ENCODE measurements at places on chromosomes 13 and 19.

GRCh38 chr13:21328836-21329477 is 130.1 kb downstream of the ZDHHC20 start:
- no peak for DNase-seq

GRCh38 chr19:18746401-18747325 is 44.4 kb downstream of the COMP start:
- DNase-seq: no peak

GRCh38 chr19:35987571-35987896 is 7.5 kb upstream of the SDHAF1 start:
- DNase-seq: no peak

DNA sequence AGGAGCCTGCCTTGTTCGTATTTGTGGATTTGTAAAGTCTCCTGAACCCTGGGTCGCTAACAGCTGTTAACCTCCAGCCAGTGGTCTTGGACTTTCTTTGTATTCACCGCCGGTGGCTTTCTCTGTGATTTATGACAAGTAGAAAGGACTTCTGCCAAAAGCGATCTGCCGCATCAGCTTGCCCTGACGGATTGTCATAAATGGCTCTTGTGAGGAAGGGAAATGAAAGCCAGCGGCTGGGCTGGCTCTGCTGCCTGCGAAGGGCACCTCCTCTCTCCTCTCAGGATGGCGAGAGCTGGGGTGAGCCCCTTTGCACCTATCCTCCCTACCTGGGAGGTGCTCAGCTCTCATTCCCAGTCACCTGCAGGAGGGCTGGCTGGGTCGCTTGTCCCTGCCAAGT is 25.6 kb downstream of the DHRS12 start:
- no peak for DNase-seq

GRCh38 chr19:49136771-49137171 is 17.4 kb downstream of the PPFIA3 start:
- no peak for DNase-seq

GRCh38 chr13:112215871-112216270 is 148.9 kb downstream of the SOX1 start:
- no peak for DNase-seq

DNA sequence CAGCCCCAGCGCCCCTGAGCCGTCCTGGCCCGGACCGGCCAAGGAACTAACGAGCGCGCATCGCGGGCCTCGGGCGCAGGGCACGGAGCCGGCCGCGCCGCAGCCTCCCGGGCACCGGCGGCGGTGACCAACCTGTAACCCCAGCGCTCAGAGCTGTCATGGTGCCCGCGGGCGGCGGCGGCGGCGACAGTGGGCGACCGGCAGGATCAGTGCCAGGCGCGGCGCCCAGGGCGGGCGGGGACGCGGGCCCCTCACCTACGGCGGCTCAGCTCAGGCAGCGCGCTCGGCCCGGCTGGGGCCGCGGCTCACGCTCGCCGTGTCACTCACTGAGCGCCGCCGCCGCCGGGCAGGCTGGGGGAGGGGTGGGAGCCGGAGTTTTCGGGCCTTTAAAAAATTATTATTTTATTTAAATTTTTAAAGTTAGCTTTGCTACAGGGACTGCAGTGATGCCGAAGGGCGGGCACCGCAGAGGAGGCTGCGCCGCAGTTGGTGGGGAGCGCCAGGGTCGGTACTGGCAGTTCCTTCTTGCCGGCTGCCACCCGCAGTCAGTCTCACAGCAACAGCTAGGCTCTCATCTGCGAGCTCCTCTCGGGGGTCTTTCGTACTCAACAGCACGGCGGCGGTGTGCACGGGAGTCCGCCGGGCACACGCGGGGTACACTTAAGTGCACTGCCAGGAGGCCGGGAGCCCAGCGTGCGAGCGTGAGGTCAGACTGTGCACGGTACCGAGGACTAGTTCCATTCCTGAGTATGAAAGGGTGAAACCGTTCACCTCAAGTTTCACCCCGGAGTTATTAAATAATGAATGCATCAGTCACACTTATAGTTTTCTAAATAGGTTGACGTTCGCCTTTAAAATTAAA is at the start of gene NALCN:
Gene NALCN, minus strand, starts transcription at position 328 of the 862 bp plus-strand sequence. CDS start 17,382 bp downstream, outside the sequence.
- DNase-seq: peak; percentile 49

DNA sequence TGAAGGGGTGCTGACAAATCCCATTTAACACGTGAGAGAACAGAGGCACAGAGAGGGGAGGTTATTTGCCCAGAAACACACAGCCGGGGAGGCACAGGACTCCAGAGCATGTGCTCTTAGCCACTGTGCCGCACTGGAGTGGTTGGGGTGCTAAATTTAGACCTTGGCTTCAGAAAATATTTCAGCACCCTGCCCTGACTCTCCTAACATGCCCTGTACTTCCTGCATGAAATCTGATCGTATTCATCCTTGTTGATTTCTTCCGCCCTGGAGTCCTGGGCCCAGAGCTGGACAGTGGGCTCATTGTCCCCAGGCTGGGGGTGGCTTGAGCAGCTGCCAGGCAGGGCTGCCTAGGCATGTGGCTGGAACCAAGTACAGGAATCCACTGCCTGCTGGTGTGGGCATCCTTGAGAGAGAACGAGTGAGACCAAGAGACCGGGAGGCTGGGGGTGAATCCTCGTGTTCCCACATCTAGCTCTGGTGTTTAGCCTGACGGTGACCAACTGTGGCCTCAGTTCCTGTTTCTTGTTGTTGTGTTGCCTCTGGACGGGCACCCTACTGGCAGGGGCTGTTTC is 5.3 kb downstream of the SLC27A1 start:
- peak; percentile 93 for DNase-seq

- no peak for DNase-seq
Measured at GRCh38 chr19:58553799-58554493, 959 bp downstream of the CHMP2A start.

GRCh38 chr13:76836311-76836710 is 49.9 kb downstream of the KCTD12 start:
- no peak for DNase-seq

GRCh38 chr13:110854866-110855265 is 60.0 kb downstream of the ANKRD10 start:
- DNase-seq: no peak

DNA sequence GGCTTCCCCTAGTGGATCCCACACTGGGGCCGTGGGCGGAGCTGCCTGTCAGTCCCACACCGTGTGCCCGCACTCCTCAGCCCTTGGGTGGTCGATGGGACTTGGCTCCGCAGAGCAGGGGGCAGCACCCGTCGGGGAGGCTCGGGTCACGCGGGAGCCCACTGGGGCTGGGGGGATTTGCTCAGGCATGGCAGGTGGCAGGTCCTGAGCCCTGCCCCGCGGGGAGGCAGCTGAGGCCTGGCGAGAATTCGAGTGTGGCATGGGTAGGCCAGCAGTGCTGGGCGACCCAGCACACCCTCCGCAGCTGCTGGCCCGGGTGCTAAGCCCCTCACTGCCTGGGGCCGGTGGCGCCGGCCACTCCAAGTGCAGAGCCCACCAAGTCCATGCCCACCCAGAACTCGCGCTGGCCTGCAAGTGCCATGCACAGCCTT is 481.7 kb upstream of the PRR20A start:
- no peak for DNase-seq

DNA sequence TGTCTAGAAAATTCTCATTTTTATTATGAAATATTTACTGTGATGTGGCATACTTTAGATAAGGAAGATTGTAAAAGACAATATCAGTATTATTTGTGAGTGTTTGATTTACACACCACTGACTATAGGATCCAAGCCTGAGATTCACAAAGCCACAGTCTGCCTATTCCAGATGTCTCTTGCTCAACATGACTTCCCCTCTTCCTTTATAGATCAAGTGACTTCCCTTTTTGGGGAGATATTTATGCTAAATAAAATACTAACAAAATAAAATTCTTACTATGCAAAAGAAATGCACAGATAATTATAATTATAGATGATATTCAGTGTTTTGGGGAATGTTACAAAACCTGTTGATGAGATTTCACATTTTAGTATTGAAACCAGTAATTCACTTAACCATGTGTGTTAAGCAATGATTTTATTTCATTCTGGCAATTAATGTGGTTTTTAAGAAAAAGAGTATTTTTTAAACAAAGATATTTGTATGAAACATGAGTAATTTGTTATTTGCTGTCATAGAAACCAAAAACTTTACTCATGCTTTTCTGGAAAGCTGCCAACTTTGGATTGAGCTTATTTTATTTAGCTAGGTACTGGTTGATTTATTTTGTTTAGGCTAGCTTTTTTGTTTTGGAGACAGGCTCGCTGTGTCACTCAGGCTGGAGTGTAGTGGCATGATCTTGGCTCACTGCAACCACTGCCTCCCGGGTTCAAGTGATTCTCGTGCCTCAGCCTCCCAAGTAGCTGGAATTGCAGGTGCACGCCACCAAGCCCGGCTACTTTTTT is 13.7 kb upstream of the GPR183 start:
- DNase-seq: no peak

DNA sequence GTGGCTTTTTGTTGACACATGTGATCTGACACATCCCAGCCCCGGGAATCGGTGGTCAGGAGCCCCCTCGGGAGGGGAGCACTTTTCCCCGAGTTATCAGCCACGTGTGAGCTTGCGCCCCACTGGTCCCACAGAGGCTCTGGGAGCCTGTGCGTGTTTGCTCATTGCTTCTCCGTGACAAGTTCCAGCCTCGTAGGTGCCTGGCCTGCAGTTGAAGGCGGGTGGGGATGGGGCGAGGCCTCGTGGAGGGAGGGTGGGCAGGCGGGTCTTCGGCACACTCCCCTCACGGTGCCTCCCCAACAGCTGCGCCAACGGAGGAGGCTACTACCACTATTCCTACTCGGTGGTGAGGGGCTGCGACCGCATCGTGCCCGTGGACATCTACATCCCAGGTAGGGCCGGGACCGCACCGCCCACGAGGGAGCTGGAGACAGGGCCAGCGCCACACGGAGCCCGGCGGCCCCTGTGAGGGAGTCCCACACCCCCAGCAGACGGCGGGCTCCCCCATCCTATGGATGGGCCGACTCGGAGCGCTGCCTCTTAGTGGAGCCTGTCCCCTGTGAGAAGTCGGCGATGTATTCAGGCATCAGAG is 8.3 kb downstream of the GAMT start:
- no peak for DNase-seq

GRCh38 chr19:50669302-50670101 is 20.3 kb downstream of the C19orf81 start:
- no peak for DNase-seq

DNA sequence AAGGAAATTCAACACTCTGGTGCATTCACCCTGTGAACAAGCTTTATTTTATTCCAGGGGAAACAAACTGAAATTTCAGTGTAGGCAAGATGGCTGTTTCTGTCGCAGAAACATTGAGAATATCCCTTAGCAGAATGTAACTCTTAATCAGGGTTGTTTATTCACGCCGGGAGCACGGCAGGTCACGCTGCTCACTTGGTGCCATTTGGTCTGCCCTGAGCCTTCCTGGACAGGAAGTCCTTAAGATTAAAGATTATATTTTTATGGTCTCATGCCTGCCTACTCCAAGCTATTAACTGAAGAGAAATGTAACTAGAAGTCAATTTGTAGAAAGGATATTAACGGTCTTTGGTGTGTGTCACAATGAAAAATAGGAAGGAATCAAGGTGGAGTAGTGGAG is 185.3 kb upstream of the ARGLU1 start:
- no peak for DNase-seq

- DNase-seq: no peak
Measured at GRCh38 chr19:55433292-55433691, 9.8 kb downstream of the SHISA7 start.

DNA sequence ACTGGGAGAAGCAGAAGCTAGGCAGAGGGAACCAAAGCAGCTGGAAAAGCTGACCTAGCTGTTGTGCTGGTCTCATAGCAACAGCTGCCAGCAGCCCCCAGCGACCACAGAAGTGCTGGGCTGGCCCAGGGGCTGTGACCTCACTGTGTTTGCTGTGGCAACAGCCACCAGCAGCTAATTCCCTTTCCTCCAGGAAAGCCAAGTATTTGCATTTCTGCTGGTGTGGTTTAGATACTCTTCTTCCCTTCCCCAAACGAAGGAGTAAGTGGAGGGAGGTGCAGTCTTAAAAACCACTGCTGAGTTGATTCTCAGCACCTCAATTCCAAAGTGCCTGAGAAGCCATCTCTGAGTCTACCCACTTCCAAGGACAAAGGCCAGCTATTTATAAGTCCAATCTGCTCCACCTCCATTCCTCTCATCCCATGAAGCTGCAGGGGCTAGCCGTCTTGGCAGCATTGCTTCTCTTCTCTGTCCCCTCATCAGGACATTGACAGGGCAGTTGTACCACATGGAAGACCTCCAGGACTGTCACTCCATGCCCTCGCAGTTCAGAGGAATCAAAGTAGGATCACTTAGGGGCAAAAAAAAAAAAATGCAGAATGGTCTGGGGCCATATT is 11.5 kb upstream of the CCDC97 start:
- peak; percentile 6 for DNase-seq

GRCh38 chr13:95620030-95620824 is 24.3 kb downstream of the DZIP1 start:
- no peak for DNase-seq

Measured in hippocampal formation (tissue), 2 donors.